ENCODE measurements at places on chromosomes 2 and 18.

DNA sequence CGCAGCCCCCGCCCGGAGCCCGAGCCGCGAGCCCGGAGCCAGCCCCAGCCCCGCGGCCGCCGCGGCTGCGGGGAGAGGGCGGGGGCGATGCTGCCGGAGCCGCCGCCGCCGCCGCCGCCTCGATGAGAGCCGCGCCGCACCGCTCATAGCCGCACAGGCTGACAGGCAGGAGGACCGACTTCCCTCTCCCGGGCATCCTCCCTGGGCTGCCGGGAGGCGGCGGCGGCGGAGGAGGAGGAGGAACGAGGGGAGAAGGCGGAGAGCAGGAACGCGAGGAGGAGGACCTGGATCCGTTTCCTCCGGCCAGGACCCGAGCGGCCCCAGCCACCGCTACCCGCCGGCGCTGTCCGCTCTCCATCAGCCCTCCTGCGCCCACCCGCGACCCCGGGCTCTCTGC is 370 bp downstream of the KLHL29 start:
- DNase-seq: peak; percentile 36

- no peak for DNase-seq
Measured at GRCh38 chr2:32941944-32942690, 4.6 kb upstream of the LTBP1 start.

DNA sequence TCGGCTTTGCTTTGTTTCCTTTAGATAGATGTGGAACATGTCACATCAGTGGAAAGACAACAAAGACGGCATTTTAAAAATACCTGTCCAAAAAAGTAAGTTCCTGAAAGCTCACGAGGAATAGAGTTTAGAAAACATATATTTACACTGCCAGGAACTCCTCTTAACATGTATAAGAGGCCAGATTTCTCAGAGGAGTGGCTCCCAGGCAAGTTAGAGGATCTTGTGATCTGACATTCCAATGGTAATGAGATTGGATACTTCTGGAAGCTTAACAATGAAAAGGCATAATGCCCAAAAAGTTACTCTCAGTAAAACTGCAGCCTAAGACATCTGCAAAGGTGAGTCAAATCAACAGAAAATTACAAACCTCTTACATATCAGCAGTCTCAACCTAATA is 77.1 kb downstream of the CYRIA start:
- DNase-seq: no peak

DNA sequence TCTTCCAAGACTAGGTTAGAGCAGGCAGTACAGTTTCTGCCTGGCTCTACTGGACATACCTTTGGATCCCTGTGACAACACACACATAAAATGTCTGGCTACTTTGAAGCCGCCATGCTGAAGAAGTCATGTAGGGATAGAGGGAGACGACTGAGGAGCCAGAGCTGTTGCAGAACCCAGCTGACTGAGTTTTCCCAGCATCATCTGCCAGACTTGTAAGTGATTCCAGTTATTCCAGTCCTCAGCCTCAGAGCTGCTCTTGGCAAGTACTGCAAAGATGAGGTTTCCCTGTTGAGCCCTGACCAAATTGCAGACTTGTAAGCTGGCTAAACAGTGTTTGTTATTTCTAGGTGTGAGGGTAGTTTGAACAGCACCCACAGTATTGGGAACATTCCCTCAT is 31.5 kb upstream of the TSPYL6 start:
- DNase-seq: no peak

GRCh38 chr2:134248913-134249312 is 5.0 kb upstream of the MGAT5 start:
- DNase-seq: no peak

DNA sequence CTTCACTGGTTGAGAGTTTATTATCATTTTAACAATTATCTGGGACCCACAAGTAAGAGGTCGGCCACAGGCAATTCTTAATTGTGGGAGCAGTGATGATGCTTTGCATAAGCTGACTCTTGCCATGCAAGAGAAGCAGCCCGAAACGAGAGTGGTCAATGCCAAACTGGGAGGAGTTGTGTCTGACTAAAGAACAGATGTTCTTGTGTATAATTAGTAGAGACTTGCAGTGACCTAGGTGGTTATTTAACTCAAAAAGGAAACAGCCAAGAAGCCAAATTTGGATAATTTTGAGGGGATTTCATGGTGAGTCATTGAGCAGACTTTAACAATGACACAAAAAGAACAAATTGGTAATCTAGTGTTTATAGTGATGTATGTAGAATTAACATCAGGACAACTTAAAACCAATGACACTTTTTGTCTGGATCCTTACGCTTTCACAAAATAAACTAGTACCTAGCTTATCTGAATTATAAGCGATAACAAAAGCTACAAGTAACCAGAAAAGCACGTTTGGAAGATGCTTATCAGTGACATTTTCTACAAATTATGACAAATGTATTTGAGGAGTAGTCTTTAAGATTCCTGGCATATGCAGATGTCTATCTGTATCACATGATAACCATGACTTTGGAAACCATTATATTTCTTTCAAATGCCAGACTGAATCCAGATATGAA is 184.7 kb upstream of the DLGAP1 start:
- no peak for DNase-seq

GRCh38 chr2:45611020-45611859 is at the start of gene SRBD1:
TSS of gene SRBD1 (minus strand) at chr2:45611267. CDS start at chr2:45605441, 5,826 bp downstream.
- DNase-seq: peak; percentile 95

GRCh38 chr2:79770926-79771325 is 258.1 kb downstream of the CTNNA2 start:
- no peak for DNase-seq

- no peak for DNase-seq
Measured at GRCh38 chr18:56723068-56723467, 71.9 kb downstream of the WDR7 start.

GRCh38 chr2:118105497-118105896 is 17.2 kb downstream of the INSIG2 start:
- DNase-seq: no peak

GRCh38 chr2:231688719-231689118 is 19.6 kb upstream of the PTMA start:
- DNase-seq: no peak

DNA sequence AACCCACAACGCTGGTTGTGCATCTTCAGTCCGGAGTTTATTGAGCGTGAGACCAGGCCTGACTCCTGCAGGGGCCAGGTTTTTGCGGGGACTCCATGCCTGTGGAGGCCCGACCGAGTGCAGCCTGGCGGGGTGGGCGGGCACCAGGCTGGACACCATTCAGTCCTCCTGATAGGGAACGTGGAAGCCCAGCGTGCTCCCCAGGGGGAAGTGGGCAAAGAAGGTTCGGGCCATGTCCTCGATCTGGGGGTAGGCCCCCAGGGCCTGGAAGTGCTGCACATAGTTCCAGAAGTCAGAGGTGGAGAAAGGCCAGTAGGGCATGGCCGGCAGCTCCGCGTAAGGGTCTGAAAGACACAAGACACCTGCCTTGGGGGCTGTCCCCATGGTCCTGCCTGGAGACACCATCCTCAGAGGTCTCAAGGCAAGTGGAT is 1.4 kb downstream of the OTOS start:
- DNase-seq: no peak

DNA sequence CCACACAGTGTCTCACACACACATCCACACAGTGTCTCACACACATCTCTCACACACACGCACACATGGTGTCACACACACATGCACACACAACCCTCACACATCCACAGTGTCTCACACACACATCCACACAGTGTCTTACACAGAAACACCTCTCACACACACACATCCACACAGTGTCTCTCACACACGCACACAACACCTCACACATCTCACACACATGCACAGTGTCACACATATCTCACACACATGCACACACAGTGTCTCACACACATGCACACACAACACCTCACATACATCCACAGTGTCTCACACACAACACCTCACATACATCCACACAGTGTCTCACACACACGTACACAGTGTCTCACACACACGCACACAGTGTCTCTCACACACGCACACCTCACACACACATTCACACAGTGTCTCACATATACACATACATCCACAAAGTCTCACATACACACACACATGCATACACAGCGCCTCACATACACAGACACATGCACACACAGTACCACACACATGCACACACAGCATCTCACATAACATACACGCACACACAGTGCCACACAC is 473.9 kb upstream of the HS6ST1 start:
- no peak for DNase-seq

- no peak for DNase-seq
Measured at GRCh38 chr2:165149439-165149838, 54.4 kb downstream of the SCN3A start.

DNA sequence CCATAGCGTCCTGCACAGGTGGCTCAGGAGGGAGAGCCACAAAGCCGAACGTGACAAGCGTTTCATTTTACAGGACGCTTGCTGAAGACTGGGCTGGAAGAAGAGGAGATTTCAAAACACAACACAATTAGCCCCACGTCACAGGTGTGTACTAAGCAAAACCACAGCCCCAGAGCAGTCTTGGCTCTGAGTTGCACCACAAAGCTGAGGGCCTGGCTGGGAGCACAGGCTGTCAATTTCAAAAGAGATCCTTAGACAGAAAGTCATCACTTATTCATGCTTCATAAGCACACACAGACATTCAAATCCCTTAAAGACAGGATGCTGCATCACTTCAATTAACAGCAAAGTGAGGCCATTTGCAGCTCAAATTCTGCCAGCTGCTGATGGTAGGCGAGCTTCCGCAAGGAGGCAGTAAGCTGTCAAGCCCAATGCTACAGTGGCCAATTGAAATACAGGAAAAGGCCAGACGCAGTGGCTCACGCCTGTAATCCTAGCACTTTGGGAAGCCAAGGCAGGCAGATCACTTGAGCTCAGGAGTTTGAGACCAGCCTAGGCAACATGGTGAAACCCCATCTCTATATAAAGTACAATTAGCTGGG is 79.6 kb downstream of the SKA1 start:
- no peak for DNase-seq

DNA sequence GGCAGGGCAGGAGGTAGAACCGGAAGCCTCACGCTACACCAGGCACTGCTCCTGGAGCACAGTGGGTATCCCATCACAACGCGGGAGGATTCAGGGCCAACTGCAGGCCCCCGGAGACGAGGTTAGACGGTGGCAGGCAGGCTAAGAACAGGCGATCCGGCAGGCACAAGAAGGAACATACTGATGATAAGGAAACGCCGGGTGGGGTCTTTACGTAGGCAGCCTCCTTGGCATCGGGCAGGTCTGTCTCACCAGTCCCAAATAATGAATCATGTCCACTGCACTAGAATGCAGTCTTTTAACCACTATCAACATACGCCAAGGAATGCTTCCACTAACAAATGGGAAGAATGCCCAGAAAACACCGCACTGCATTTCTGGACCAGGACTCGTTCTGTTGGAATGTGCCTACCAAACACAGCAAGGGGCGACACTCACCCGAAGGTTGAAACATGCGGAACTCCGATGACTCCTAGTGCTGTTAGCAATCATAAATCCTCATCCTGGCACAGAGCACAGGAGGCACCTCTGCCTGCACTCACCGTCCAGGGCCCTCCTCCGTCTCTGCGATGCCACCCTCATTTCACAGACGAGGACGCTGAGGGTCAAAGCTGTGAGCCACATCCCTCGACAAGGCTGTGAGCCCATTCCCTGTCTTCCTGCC is 35.2 kb downstream of the ZNF516 start:
- no peak for DNase-seq

DNA sequence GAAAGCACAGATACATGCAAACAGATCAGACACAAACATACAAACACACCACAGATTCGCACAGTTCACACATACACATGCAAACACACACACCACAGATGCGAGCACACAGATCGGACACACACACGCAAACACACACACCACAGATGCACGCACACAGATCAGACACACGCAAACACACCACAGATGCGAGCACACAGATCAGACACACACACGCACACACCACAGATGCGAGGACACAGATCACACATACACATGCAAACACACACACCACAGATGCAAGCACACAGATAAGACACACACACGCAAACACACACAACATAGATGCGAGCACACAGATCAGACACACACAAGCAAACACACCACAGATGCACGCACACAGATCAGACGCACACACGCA is 149.0 kb downstream of the PXDN start:
- DNase-seq: no peak

Measured in left ventricle myocardium inferior (tissue), 1 donor.